Cardiac septum (tissue), 1 donor: ENCODE measurements at places on chromosomes 5 and 9. TPM values are rescaled to one million over a fixed set of nuclear protein-coding genes. Genes with fewer than 3 reads are reported as not detected.

DNA sequence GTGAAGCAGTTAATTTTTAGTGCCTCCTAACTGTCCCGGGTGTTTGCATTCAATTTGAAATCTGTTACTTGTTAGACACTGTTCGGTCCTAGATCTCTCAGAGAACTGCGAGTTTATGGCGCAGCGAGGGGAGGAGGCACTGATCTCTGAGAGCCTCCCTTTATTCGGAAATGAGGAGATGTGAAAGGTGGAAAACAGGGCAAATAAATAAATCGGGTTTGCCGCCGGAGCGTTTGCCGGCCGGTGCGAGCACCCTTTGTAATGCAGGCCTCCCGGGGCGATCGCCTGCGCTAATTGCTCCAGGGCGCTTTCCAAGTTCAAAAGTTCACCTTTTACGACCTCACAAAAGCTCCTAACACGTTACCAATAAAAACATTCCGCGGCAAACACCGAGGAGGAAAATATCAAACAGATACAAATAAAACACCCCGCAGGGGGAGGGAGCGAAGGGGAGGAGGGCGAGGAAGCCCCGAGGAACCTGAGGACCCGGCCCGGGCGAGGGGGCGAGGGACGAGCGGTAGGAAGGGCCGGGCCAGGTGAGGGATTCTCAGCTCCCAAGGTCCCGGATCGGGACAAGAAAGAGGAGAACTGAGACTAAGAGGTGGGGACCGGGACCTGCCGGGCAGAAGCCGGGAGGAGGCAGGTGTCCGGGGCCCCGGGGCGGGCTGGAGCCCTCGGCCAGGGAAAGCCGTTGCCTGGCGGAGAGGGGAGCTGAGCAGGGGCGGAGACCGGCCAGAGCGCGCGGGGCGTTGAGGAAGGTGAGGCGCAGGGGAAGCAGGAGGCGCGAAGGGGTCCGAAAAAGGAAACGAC is 1.4 kb downstream of the NR6A1 start:
- DNase-seq: no peak

DNA sequence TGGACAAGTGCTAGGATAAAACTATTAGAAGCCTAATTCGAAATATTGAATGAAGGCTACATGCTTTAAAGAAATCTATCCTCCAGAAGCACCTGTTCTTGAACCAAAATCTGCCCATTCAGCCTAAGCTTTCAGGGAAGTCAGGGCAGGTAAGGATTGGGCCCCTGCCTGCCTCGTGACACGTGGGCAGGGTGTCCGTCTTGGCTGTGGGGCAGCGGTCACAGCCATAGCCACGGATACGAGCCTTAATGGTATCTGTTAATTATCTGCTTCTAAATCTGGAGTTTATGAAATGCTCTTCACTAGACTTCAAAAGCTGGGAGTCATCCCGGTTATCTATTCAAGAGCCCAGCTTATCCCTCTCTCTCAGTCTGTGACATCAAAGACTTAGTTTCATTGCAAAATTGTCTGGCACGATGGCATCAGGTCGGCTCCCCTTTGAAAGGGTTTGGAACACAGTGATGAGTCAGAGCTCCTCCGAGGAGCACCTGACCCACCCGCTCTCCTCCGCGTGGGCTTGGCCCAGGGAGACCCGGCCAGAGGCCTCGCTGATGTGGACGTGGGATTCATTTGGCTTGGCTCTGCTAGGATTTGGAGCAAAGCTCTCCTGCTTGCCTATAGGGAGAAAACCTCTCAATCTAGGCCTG is 135.9 kb downstream of the MACROH2A1 start:
- no peak for DNase-seq

- DNase-seq: no peak
These were observed 1153.0 kb upstream of the CDH18 start for GRCh38 chr5:21140987-21141386.

DNA sequence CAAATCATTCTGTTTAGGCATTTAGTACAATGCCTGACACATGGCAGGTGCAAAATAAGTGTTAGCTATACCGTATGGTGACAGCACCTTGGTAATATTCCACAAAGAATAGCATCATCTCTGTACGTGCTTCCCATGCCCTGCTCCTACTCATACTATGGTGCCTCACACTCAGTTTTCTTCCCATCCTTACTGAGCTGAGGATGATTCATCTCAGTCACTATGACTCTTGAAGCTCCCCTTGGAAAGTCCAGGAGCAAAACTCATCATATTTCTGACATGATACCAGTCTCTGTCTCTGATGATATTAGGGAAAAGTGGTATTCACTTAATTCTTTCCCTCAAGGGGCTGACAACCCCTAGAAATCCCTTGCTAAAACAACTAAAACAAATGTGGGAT is 423.3 kb downstream of the EFNA5 start:
- no peak for DNase-seq

Gene CDX1
- total RNA-seq: 0.16 TPM

Gene ANKRD31
- total RNA-seq: 0.13 TPM

GRCh38 chr9:35757226-35757891 is 3.3 kb upstream of the MSMP start:
- DNase-seq: no peak

- no peak for DNase-seq
These were observed 35.5 kb downstream of the FBXO10 start for GRCh38 chr9:37540634-37541033.

Gene BDP1
- 18.4 TPM for total RNA-seq

Gene CCIN
- total RNA-seq: 0.16 TPM

DNA sequence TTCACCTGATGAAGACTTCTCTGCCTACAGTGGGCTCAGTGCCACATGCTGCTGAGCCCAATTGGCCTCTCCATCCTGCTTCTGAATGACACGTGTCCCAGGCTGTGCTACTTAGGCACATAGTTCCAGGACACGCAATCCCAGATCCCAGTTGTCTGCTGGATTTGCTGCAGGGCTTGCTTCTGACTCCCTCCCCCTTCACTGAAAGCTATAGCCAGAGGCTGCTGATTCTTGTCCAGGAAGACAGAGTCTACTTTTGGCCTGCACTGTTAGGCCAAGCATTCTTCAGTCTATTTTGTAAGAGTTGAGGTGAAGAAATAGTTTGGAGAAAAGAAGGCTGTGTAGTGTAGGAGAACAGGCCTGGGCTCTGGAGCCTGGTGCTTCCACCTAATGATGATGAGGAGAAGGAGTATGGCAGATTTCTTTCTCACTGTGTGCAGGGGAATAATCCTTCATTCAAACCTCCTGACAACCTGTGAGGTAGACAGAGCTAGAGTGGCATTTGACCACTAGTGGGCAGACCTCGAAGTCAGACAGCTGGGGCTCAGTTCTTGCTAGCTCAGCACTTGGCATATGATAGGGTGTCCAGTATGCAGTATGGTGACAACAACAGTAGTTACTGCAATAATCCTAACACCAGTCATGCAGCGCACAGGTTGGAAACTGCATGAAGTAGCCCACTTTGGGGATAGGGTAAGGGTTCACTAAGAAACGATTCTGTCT is 19.5 kb upstream of the ASPN start:
- no peak for DNase-seq

DNA sequence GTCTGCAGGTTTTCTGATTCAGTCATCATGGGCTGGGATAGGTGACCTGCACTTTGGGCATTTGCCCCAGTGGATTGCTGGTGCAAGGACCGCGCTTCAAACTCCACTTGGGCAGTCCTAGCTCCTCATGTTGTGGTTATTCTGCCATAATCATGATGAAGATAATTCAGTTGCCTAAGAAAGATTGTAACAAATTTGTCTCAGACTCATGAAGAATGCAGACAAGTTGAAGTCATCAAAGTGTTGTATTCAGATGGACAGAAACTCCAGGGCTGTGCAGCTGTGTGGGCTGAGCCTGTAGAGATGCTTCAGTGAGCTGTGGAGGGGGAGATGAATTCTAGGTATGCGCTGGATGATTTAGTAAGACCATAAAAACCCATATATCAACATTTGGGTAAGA is 38.5 kb downstream of the TARS1 start:
- no peak for DNase-seq

Gene ITK
- 0.43 TPM for total RNA-seq

Gene FOXD4L3
- not detected for total RNA-seq

Gene LECT2
- total RNA-seq: not detected

DNA sequence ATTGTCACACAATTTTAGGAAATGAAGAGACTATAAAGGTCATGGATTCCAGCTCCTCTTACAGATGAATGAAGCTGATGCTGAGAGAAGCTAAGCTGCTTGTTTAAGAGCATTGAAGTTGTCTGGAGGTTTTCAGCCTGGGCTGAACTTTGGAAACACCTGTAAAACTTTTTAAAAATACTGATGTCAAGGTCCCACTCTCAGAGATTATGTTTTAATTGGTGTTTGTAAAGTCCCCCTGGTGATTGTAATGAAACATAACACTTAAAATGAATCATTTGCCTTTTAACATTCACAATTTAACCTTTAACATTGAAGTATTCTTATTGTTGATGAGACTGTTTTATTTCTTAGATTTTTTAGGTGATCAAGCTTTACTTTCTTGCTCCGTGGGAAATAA is 16.4 kb downstream of the RAD23B start:
- DNase-seq: no peak

DNA sequence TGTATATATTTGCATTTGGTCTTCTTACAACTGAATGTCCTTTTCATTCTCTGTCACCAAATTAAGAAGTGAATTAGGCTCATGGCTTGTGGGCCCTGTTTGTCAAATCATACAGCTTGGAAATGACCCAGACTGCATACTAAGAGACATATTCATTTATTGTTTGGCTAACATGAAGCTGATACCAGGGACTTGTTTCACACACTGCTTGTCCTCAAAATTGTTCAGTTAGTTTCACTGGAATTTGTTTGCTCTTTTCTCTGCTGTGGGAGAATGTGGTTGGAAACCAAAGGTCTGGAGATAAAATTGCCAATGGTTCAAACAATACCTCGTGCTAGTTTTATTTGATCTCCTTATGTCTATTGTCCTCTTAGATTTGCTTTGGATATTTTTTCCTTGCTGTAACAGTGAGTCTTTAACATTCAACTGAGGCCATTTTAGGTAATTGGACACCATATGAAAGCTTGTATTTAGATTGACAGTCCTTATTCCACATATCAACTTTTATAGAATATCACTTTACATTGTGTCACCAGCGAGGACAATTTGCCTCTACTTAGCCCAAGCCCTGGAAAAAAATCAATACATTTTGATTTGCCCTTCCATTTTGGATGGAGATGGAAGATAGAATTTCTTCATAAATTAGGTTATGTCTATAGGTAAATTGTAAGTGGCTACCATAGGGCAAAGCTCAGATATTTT is 144.3 kb upstream of the MTAP start:
- DNase-seq: no peak

DNA sequence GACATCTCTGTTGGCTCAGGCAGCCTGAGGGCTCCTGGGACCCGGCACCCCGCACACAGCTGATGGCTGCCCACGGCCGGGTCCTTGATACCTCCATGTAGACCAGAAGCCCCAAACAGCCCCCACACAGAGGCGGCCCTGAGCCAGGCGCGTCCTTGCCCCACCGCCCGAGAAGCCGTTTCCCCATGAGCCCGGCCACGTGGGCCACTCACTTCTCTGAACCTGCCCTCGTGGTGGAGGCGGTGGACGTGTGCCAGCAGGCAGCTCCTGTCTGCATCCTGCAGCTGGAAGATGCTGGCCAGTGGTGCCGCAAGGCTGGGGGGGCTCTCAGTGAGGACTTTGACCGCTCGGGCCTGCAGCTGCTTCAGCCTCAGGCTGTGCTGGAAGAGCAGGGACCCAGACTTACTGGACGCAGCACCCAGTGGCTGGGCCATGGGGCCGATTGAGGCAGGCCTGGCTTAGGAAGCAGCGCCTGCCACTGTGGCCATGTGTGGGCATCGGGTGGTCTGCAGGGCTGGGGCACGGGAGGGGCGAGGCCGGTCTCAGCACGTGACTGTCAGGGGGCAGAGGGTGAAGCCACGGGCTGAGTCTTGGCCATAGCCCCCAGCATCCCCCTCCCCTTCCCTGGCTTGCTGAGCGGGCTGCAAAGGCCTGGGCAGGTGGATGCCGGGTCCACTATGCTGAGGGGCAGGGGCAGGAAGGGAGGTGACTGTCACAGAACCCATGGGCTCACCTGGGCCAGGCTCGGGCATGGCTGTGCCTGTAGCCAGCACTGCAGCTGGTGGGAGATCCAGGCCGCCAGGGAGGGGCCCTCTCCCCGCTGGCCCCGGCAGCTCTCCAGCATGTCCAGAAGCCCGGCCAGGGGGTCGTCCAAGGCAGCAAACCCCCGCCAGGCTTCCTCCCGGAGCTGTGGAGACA is 50.0 kb downstream of the EXD3 start:
- peak; percentile 74 for DNase-seq

- no peak for DNase-seq
These were observed 106.7 kb upstream of the ZNF618 start for GRCh38 chr9:113769412-113769811.

DNA sequence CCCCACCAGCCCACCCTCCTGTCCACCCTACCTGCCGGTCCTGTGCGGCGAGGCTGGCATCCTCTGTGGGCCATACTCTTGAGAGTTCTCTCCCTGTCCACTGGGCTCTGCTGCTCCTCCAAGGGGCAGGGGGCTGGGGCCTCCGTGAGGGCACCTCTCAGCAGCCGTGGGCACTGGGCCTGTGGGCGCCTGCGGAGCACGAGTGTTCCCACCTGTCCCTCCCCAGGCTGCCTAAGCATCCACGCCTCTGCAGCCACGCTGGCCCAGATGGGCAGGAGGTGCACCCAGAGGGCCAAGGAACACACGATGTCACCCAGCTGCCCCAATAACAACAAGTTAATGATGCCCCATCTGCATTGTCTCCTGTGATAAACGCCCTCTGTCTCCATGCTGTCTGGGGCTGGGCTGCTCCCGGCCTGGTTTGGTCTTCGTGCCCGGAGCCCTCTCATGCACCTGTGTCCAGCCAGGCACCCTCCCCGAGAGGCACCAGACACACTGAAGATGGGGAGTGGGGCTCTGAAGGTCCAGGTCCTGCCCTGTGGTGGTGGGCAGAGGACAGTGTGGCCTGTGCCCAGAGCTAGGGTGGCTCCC is 114.5 kb downstream of the RXRA start:
- DNase-seq: no peak

DNA sequence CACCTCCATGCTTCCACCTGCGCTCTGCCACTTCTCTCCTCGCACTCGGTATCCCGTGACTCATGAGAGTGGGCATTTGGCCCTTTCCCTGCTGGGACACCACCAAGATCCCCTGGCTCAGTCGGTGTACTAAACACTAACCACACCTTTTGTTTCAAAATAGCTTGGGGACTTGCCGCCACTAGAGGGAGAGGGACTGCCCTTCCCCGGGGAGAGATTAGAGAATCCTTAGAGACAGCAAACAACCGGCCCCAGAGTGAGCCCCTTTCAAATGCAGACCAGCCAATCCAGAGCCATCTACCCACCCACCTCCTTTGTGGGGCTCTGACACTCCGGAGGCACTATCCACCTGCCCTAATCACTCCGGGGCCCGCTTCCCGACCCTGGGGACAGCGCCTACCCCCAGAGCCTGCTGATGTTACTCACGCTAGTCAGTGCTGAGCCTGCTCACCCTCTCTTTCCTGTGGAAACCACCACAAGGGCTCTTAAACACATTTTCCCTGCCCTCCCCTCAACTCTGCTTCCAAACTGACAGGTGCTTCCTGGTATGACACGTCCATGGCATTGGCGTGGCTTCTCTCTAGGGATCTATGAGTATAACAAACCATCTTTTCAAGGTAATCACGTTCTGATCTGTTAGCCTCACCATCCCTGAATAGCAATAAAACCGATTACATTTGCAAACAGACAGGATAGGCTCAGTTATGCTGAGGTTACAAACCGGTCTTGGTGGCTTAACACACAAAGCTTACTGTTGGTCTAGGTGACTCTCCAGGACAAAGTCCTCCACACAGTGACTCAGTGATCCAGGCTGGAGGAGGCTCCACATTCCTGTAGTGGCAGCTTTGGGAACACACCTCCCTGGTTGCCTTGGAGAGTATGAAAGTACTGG is 180.1 kb upstream of the MVB12B start:
- peak; percentile 66 for DNase-seq
